Skeletal muscle cell (primary cell): ENCODE measurements at places on chromosomes 7 and 10.

- no peak for DNase-seq
Measured at GRCh38 chr10:101716891-101717659, 22.1 kb upstream of the FBXW4 start.

DNA sequence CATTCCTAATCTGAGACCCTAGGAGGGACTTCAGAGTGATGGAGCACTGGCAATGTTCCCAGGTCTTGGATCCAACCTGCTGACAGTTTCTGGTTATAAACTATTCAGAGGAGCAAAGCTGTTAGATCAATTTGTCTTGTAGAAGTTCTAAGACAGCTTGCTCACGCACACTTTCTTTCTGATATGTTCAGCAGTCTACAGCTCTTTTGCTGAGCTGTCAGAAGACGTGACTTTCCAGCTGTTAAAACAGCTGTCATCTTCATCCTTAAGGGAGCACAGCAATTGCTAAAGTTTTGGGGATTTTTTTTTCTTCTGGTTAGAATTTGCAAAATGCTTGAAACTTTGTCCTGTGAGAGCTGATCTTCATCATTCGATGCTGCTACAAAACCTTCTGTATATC lies 823.1 kb downstream of the SORCS1 start:
- no peak for DNase-seq

DNA sequence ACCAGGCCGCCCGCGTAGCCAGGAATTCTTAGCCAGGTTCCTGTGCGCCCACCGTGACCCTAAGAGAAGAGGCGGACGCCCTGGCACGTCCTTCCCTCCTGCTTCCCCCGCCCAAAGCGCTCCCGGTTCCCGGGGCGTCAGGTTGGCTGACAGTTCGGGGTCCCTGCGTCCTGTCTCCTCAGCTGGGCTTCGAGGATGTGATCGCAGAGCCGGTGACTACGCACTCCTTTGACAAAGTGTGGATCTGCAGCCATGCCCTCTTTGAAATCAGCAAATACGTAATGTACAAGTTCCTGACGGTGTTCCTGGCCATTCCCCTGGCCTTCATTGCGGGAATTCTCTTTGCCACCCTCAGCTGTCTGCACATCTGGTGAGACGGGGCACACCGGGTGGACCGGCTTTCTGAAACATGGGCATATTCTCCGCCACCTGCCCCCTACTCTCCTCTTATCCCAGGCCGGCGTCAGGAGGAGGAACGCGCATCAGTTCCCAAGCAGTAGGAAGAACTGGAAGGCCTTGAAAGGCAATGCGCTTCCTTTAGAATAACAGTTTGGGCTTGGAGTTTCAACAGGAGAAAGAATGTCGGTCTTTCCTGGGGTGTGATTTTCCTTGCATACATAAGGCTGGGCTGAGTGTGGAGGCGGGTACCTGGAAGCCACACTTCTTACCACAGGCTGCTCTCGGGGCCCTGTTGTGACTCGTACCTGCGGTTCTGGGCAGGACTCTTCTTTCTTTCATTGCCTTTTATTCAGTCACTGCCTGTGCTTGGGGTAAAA lies 728 bp downstream of the CAV2 start:
- no peak for DNase-seq

- no peak for DNase-seq
Measured at GRCh38 chr10:74929197-74929596, 102.8 kb downstream of the KAT6B start.

DNA sequence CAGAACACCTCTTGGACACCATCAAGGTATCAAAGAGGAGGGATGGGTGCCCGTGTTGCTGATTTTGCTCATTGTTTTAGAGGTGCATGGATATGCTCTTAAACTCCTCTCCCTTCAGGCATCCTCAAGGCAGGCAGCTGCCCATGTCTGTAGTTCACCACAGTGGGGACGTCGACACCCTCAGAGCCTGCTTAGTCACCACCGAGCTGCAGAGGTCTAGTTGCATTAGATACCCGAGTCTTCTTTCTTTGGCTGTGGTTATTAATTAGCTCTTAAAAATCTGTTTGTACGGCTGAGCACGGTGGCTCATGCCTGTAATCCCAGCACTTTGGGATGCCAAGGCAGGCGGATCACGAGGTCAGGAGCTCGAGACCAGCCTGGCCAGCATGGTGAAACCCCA lies 24.7 kb upstream of the TSPAN13 start:
- DNase-seq, result no peak

DNA sequence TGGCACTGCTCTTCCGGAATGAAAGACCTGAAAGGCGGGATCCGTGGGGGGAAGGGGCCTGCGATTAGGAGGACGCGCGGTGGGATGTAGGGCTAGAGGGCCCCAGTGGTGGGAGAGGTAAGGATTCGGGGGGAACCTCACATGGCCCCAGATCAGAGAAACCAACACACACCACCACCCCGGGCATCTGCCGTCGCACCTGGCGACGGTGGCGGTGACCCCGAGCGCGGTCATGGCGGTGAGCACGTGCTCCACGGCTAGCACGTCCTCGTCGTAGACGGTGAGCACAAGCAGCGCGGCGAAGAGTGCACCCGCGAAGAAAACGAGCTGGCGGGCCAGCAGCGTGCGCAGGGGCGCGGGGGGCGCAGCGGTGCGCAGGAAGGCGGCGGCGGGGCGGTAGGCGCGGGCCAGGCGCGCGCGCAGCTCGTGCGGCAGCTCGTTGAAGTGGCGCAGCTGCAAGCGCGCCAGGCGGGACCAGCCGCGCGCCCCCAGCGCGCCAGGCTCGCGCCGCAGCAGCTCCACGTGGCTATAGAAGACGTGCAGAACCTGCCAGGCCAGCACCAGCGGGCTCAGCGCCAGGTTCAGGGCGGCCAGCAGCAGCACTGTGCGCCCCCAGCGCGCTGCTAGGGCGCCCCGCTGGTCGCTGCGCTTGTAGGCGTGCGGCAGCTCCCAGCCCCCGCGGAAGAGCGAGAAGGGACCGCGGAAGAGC lies 5.7 kb downstream of the ATG9B start:
- peak; percentile 25 for DNase-seq

- no peak for DNase-seq
Measured at GRCh38 chr10:102302611-102303010, 57.3 kb downstream of the GBF1 start.

DNA sequence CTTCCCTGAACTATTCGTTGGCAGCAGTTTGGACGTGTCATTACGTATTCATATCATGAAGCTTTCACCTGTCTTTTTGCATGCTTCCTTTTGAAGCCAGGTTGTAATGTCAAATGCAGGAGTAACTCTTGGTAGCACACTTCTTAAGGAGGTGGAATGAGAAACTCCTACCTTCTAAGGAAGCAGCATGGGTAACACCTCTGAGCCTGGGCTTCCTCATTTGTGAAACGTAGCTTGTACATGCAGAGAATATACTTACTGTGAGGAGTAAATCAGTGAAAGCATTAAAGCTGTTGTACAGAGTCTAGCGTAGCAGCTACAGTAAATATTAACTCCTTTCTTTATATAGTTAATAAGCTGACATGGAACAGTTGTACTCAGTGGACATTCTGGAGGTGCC lies 21.1 kb downstream of the CUL1 start:
- DNase-seq, result no peak

DNA sequence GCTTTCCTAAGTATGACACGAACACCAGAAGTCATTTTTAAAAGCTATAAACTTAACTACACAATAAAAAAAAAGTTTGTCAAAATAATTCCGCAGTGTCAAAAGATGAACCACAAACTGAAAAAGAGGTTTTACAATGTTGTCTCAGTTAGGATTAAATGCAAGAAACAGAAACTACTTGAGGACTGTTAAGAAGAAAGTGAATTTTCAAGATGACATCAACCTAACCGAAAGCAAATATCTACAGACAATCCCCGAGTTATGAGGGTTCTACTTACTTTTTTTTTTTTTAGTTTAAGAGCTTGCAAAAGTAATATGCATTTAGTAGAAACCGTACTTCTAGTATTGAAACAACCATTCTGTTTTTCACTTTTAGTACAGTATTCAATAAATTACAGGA lies 62.3 kb downstream of the TFPI2 start:
- DNase-seq, result no peak

GRCh38 chr7:44145969-44146911 lies 5.1 kb upstream of the MYL7 start:
- DNase-seq, result no peak

- DNase-seq, result no peak
Measured at GRCh38 chr10:100504096-100504495, 15.6 kb downstream of the SEC31B start.

DNA sequence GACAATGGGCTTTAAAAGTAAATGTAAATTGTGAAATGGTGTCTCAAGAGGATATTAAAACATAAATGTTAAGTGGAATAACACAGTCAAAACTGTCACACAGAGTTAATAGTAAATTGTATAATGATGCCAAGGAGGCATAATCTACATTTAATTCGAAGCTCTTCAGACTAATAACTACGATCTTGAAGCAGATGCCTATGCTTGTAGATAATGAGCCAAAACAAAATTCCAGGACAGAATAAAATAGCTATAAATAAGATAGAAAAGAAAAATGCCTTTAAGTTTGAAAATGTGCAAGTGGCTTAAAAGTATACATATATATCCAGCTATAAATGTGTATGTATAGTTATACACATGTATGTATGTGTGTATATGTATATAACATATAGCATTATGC lies 17.5 kb downstream of the TWIST1 start:
- DNase-seq, result no peak

DNA sequence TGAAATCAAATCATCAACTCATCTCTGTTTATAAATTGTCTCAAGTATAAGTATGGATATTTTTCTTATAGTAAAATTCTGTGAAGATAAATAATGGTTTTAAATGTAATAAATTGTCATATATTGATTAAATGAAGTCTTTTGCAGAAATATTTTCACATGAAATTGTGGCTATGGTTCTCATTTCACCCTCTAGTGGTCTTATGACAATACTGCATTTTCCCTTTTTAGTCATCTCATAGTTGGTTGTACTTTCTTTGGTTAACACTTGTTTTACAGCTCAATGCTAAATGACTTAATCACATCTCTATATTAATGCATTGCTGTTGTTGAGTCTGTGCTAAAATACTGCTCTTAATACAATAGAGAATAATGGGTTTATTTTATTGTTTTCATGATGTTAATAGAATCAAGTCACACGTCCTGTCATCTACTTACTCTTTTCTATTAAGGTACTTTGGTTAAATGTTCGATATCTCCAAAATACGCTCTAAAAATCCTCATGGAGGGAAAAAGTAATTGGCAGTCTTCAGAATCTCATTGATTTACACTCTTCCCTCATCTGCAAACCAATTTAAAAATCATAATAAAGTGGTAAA lies 38.0 kb upstream of the CACNA2D1 start:
- no peak for DNase-seq

DNA sequence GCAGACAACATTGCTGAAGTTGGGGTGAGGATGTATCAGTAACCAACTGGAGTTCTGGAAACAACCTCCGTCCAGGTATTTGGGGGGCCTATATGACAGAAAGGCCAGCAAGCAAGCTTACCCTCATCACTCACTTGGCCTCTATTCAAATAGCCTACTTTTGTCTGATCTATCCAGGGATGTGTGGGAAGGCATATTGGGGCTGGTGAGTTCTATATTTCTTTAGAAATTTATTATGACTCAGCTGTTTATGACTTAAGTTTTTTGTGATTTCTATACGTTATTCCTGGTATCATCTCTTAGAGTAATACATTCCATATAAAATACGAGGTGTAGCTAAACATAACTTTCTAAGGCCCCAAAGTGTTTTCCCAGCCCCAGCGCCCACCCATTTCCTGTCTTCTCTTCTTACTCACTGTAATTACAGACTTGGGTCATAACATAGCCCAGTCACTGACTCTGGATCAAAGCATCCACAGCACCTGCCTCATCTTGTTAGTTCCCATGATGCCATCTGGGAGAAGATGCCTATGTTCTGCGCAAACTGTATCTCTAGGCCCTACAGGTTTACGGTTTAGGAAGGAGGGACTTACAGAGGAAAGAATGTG lies 18.1 kb downstream of the GARS1 start:
- peak; percentile 18 for DNase-seq

GRCh38 chr7:76397409-76398183 lies 11.9 kb downstream of the SSC4D start:
- DNase-seq, result no peak

DNA sequence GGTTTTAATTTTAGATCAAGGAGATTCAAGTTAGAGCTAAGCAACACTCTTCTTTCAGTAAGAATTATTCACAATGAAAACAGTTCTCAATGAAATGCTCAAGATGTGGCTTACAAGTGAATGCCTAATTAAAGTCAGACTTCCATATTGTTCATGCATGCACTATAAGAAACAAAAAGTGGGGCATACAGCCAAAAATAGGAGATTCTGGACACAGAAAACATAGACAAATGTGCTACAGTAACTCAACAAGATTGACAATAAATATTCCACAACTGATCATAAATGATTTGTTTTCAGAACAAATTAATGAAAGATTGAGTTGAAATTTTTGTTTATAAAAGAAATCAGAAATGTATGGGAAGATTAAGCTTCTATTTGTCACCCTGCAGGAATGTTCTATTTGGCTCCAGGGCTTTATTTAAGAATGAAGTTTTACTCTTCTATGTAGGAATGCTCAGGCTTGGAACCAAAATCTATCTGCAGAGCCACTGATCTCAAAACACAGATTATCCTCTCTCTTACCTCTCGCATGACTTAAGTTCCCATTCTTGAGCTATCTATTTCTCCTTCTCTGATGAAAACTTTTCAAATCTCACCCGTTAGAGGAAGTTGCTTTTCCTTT lies 89.0 kb upstream of the PIP4K2A start:
- DNase-seq, result no peak

GRCh38 chr10:106815427-106816043 lies 349.0 kb downstream of the SORCS1 start:
- no peak for DNase-seq

DNA sequence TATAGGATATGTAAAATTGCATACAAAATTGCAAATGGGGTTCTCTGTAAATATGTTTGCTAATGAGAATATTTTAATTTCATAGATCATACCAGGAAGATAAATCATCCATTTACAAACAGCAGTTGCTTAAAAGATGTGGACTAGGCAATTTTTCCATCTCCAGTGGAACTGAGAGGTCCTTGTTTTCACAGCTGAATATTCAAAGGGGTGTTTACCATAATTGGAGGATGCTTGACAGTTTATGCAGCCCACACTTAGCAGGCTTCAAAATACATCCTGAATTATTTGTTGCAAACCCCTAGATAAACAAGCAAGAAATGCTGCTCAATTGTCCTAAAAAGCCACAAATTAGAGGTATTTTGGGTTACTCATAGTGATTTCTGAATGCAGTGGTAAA lies 69.9 kb downstream of the ADARB2 start:
- DNase-seq, result no peak

GRCh38 chr7:1163121-1163520 lies 3.1 kb upstream of the ZFAND2A start:
- no peak for DNase-seq

- DNase-seq, result no peak
Measured at GRCh38 chr7:151896086-151896485, 19.2 kb upstream of the PRKAG2 start.

DNA sequence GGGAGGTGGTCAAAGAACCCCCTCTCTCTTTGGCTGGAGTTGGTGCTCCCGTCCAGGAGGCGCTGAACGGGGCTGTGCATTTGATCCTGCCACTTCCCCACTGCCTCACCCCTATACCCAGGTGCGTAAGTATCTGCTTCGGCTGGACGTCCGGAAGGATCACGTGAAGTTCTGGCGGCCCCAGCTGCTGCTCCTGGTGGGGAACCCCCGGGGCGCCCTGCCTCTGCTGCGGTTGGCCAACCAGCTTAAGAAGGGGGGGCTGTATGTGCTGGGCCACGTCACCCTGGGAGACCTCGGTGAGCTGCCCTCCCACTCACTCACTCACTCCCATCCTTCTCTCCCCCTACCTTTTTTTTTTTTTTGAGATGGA lies 5.6 kb upstream of the TRIP6 start:
- DNase-seq, result no peak

GRCh38 chr7:55690-56248 lies 136.6 kb upstream of the FAM20C start:
- no peak for DNase-seq

GRCh38 chr10:72334196-72334824 lies 20.4 kb downstream of the DNAJB12 start:
- DNase-seq, result peak; percentile 60
